BJ (cell line): ENCODE measurements at places on chromosomes 1 and 21. TPM values are rescaled to one million over a fixed set of nuclear protein-coding genes. Genes with fewer than 3 reads are reported as not detected.

Gene GOLT1A
- polyA plus RNA-seq: 0.21 TPM in 2 replicates

GRCh38 chr1:45282351-45282750, 44.3 kb upstream of the HPDL start:
- DNase-seq: no peak

DNA sequence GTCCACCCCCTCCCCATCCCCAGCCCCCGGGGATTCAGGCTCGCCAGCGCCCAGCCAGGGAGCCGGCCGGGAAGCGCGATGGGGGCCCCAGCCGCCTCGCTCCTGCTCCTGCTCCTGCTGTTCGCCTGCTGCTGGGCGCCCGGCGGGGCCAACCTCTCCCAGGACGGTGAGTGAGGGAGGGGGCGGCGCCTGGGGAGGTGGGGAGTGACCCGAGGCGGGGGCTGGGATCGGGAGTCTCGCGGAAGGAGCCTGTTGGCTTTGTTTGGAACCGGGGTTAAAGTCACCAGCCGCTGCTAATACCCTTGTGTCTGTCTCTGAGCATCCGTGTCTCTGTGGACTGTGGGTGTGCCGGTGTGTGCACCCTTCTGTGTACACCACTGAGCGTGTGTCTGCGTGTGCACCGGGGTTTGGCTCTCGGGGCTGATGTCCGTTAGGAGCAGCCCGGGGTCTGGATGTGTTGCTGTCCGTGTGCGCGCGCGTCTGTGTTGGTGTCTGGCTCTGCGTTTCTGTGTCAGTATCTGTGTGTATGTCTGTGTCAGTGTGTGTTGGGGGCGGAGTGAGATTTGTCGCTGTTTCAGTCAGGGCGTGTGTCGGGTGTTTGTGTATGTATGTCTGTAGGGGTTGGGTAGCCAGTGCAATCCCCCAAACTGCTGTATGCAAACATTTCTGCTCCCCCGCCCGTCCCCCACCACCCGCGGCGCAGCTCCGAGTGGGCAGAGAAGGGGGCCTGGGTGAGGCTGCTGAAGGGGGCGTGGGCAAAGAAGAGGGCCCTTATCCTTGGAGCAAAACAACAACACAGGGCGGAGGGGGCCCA, 480 bp downstream of the CADM3 start:
- DNase-seq: no peak

GRCh38 chr1:48044311-48044710, 47.1 kb upstream of the TRABD2B start:
- DNase-seq: no peak
